Subcutaneous adipose tissue (tissue), 4 donors: ENCODE measurements at places on chromosomes 4 and X. TPM values are rescaled to one million over a fixed set of nuclear protein-coding genes. Genes with fewer than 3 reads are reported as not detected.

The FAM156B gene
- 55.9 TPM for total RNA-seq

The SATL1 gene
- total RNA-seq: not detected

The AGTR2 gene
- not detected for total RNA-seq

The HTT-AS gene
- not detected for total RNA-seq

The NDST3 gene
- not detected for total RNA-seq

The PITX2 gene
- total RNA-seq: not detected

The RBMXL3 gene
- total RNA-seq: not detected

The CRMP1 gene
- total RNA-seq: not detected

The MAOA gene
- total RNA-seq: 311 TPM

The MAGEB10 gene
- not detected for total RNA-seq

The SMARCA1 gene
- total RNA-seq: 28.8 TPM

The VCX3B gene
- total RNA-seq: not detected

The GAGE12E gene
- total RNA-seq: not detected

The WDR17 gene
- 4.8 TPM for total RNA-seq

The EXOC1L gene
- not detected for total RNA-seq

The ATP5ME gene
- total RNA-seq: 273 TPM

The PAGE2B gene
- not detected for total RNA-seq

The GAGE12H gene
- total RNA-seq: not detected

The TMEM156 gene
- not detected for total RNA-seq

The DAPP1 gene
- total RNA-seq: 0.57 TPM

The CLGN gene
- 0.22 TPM for total RNA-seq

The EPGN gene
- total RNA-seq: not detected

The ZNF630 gene
- total RNA-seq: 2.4 TPM
